ENCODE measurements at places on chromosomes 6 and 20.

- DNase-seq = no peak
Measured at GRCh38 chr6:22471132-22471690, 98.2 kb upstream of the HDGFL1 start.

DNA sequence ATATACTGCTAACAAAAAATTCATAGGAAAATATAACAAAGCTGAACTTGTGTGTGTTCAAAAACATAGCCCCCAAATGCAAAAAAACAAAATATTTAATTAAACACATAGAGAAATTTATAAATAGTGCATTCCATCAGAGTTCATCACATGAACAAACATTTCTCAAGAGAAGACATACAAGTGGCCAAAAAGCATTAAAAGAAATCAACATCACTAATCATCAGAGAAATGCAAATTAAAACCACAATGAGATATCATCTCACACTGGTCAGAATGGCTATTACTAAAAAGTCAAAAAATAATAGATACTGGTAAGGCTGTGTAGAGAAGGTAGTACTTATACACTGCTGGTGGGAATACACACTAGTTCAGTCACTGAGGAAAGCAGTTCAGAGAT, 39.6 kb upstream of the ADGRG6 start:
- no peak for DNase-seq

- no peak for DNase-seq
Measured at GRCh38 chr6:64224819-64225218, 589.2 kb downstream of the PHF3 start.

DNA sequence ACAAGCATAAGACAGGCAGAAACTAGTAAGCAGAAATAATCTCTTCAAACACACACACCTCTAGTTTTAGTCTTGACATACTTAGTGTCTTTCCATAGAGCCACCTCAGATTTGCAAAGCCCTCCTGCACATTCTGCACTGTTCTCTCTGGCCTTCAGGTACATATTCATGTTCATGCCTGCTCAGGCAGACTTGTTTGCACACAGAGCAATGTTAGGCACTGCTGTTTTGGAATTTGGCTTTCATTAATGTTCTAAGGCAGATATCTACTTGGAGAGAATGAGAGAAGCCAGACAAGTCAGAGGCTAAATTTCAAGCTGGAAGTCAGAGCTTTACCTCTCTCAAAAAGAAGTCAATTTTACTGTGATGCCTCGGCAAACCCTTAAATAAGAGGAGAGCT, 21.3 kb upstream of the DST start:
- no peak for DNase-seq

GRCh38 chr6:14241255-14242070, 123.9 kb downstream of the CD83 start:
- DNase-seq = peak; percentile 80

DNA sequence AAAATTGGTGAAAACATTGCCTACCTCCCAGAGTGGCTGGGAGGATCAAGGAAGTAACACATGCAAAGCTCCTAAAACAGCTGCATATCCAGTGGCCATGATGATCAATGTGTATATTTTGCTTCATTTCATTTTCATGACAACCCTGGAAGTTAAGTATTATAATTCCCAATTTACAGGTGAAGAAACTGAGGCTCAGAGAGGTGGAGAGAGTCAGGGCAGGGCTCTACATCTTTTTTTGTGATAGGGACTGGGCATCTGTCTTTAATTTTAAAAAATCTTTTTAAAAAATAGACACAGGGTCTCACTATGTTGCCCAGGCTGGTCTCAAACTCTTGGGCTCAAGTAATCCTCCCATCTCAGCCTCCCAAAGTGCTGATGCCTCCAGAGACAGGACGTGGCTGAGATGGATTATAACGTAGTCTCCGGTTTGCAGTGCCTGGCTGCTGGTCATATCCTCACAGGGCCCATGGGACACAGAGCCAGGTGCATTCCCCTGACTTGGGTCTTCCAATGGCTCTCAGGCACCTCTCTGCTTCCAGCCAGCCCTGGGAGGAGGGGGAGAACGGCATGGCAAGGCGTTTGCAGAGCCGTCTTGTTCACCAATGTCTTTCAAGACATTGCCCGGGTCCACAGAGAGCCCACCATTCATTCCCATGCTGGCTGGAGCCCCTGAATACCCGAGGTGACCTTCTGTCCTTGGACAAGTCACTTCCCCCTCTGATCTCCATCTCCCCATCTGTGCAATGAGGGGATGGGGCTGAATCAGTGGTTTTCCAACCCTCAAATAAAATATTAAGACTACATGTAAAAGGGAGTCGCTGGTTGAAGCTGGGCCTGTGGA, 38.3 kb downstream of the HNF4A start:
- no peak for DNase-seq

DNA sequence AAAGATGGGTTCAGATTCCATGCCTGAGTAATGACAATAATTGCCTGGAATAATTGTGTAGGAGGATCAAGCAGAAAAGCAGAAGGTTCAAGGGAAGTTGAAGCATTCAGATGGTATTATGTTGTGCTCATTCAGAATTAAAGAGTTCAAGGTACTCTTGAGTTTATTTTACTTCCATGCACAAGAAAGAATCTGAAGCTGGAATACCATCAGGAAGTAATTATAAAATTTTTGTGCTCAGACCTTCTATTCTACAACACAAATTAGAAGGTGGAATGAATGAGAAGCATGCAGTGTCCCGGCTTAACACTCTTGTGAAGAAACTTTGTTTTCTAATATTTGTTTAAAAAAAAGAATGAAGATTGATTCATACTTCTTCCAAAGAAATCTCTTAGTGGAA, 139.4 kb upstream of the ENPP5 start:
- DNase-seq = no peak
